ENCODE measurements at places on chromosomes 13 and 19.

DNA sequence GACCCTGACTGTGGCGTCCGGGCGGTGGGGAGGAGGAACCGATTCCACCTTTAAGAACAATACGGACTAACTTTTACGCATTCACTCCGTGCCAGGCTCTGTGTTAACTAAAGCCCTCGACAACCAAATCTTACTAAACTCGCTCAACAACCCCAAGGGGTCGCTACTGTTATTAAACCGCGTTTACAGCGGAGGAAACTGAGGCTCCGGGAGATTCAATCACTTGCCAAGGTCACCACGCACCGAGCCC is 1.2 kb downstream of the SAMD1 start:
- DNase-seq: no peak

GRCh38 chr13:108597943-108598342 is 31.5 kb upstream of the MYO16 start:
- no peak for DNase-seq

- DNase-seq: no peak
These were observed 7.4 kb upstream of the CERS1 start for GRCh38 chr19:18903156-18904037.

- DNase-seq: no peak
These were observed 19.9 kb upstream of the RFC3 start for GRCh38 chr13:33798023-33798422.

GRCh38 chr19:23263870-23264590 is 13.8 kb upstream of the ZNF724 start:
- no peak for DNase-seq

DNA sequence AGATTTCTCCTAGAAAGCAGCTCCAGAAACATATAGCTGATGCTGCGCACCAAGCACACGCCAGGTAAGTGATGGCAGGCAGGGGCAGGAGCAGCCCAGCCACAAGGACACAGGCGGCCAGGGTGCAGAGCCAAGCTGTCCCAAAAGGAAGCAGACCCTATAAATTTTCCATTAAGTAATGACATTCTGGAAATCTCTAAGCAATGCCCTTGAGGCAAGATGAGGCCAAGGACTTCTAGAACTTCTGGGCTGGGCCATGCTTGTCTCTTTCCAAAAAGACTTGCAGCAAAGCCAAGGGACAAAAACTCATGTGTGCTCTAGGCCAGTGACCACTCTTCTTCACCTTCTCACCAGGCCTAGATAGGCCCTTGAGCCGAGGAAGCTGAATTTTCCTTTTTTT is 42.2 kb upstream of the EPHX3 start:
- no peak for DNase-seq

- no peak for DNase-seq
These were observed 12.5 kb downstream of the PTPRH start for GRCh38 chr19:55196803-55197202.

DNA sequence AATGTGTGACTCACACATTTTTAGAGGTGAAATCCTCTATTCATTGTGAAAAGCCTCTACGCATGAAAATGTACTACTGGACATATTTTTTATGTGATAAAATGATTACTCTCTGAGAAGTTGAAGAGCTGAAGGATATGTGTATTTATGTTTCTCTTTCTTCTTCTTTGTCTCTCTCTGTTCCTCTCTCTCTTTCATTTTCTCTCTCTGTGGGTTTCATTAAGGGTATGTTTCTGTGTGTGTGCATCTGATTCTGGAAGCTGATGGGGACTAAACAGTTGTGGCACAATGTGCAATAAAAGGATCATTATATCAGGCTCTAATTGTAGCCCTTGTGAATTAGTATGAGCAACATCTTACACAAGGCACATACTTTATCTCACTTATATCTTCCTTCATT is 867.7 kb downstream of the PCDH9 start:
- no peak for DNase-seq

DNA sequence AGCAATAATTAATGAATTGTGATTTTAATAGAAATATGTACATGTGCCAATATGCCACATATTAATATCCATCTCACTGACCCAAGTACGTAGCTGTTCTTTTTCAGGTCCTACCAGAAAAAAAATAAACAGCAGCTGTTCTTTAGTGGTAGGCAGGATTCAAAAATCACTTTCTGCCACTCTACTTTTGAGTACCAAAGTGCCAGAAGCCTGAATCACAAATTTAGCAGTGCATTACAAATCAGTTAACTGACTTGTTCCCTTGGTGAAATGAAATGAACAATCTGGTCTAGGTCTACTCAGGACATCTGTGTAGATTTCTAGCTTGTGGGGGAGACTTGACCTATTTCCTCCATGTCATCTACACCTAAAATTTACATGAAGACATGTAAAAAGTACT is 775.5 kb upstream of the GPC6 start:
- DNase-seq: no peak

GRCh38 chr19:2123682-2124387 is 27.1 kb downstream of the IZUMO4 start:
- no peak for DNase-seq

DNA sequence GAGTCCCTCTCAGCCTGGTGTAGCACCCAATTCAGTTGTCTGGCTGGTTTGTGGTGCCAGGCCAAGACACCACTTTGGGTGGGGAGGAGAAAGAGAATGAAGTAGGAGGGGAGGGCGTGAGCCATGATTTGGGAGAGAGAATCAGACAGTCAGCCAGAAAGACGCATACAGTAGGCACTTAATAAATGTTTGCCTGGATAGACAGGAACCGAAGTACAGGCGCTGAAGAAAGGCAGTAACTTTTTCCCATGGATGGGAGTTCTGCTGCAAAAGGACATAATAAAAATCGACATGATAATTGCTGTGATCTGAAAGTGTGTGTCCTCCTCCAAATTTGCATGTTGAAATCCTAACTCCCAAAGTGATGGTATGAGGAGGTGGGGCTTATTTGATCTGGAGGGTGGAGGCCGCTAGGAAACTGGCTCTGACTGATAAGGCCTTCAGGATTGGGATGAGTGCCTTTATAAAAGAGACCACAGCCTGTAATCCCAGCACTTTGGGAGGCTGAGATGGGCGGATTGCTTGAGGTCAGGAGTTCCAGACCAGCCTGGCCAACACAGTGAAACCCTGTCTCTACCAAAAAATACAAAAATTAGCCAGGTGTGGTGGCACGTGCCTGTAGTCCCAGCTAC is 38.4 kb upstream of the PDCD5 start:
- no peak for DNase-seq

- no peak for DNase-seq
These were observed 316.0 kb downstream of the PCDH9 start for GRCh38 chr13:66914155-66914554.

GRCh38 chr13:98722958-98723357 is 29.5 kb downstream of the SLC15A1 start:
- DNase-seq: peak; percentile 31

- DNase-seq: no peak
These were observed 7.6 kb downstream of the TPT1 start for GRCh38 chr13:45333251-45333976.

GRCh38 chr13:60164234-60164889 is 634 bp upstream of the DIAPH3 start:
- no peak for DNase-seq

DNA sequence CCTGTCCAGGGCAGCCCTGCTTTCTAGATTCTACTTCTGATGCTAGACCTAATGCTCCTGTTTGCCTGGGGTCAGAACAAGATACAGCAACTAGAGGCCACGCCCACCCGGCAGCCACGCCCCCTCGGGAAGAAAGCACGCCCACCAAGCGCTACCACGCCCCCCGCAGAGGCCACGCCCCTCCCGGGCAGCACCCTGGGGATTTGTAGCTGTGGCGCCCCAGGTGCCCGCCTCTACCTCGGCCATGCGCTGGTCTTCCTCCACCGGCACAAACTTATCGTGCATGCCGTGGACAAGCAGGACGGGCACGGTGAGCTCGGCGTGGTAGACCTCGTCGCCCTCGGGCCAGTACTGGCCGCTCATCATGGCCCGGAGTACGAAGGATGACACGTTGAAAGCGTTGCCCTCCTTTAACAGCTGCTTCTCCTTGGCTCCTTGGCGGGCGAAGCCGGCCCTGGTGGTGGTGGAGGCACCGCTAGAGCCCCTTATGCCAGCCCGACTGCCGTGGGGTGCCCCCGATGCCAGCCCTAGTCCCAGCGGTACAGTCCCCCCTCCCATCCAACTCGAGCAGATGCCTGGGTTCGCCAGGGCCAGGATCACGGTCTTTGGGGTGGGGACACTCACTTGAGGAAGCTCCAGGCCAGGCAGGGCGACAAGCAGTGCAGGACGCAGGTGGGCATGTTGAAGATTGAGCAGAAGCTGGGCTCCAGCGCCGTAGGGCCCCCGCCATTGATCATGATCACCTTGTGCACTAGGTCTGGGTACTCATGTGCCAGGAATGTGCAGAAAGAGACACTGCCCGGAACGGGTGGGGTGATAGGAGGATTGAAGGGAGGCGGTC is 9.0 kb downstream of the ABHD8 start:
- no peak for DNase-seq

- no peak for DNase-seq
These were observed 309.3 kb upstream of the MAB21L1 start for GRCh38 chr13:35785576-35786303.

DNA sequence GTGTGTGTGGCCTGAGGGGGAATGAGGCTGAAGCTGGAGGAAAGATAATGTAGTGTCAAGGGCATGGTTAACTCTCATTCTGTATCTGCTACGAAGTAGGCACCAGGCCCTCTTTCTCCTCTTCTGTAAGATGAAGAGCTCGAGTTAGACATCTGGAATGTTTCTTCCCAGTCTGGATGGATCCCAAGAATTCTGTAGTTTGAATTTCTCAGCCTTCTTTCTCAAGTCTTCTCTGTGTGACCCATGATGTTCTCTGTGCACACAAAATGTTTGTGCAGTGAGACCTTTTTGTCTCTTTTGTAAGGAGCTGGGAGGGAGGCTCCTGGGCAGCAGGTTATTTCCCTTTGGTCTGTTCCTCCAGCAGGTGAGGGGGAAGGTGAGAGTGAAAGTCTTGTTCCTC is 13.7 kb downstream of the FGF9 start:
- no peak for DNase-seq

DNA sequence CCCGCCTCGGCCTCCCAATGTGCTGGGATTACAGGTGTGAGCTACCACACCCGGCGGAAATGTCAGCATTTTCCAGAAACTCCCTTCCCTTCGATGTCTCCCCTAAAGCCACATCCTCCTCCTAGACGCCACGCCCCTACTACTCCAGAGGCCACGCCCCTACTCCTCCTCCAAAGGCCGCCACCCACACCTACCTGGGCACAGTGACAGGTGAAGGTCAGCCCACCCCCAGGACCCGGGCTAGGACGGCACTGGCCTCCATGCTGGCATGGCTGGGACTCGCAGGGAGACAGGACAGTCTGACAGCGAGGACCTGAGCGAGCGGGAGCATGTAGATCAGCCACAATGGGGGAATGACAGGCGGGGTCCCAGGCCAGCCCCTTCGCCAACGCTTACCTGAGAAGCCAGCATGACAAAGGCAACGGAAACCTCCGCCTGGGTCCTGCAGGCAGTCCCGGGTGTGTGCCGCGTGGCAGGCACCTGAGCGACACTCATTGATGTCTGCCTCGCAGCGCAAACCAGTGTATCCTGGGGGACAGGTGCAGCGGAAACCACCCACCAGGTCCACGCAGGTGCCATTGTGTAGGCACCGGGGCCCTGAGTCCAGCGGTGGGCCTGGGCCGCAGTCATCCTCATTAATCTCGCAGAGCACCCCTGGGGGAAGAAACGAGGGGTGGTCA is 22.0 kb downstream of the NOTCH3 start:
- DNase-seq: no peak

DNA sequence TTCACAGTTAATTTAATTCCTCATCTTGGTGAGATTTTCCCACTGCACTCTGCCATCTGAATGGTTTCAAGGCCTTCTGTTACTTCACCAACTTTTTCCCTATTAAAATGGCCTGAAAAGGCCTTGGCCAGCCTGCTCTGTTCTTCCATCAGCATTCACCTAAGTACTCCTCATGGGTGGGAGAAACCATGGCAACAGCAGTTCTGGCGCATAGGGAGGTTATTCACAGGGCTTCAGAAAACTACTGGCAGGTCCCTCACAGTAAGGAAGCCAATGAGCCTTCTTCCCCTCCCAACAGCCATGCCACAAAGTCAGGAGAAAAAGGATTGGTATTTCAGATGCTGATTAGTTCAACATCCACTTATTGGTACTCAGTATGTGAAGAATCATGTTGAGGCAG is 17.2 kb upstream of the GJB2 start:
- no peak for DNase-seq

DNA sequence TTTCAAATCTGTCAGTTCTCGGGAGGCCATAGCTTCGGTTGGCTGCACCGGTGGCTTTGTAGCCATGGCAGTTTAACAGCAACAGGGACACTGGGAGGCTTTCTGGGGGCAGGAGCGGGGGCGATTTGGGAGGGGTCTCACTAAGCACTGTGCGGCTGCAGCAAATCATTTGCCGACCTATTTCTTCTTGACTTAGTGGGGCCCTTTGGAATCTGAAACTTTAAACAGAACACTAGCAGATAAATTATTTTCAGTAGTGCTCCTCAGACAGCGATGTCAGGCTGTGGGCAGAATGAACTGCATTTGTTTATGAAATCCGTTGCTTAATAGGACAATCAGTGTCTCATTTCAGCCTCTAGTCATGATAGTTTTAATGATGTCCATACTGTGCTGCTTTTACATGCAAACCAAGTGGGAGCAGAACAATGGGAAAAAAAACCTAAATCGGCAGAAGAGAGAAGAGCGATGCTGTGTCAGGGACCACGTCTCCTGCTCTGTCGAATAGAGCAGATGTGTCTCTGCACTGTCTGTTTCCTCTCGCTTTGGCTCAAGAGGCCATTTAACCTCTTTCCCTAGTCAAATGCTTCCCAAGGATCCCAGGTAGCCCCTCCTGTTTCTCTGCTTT is 211.9 kb downstream of the OLFM4 start:
- DNase-seq: no peak
